ENCODE measurements at places on chromosomes 13 and 19. TPM values are rescaled to one million over a fixed set of nuclear protein-coding genes. Genes with fewer than 3 reads are reported as not detected.

DNA sequence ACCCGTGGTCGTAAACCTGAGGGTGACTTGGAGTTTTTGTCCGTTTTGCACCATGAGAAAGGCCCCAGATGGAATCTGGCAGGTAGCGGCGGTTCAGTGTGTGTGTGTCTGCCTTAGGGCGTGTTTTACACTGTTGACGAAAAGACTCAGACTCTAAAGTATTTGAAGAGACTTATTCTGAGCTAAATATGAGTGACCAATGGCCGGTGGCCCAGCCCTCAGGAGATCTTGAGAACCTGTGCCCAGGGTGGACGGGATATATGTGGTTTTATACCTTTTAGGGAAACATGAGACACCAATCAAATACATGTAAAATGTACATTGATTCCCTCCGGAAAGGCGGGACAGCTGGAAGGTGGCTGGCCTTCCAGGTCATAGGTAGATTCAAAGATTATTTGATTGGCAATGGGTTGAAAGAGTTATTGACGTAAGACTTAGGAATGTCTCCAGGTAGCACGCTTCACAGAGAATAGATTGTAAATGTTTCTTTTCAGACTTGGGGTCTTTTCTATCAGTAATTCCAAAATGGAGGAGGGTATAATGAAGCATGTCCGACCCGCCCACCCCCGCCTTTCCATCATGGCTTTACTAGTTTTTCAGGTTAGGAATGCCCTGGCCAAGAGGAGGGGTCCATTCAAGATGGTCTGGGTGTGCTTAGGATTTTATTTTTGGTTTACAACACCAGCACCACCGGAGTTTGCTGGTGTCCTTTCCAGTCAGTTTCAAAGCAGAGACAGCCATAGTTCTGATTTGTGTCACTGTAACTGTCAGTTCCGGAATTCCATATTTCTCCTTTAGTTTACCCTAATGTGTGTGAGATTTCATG lies 1.0 kb upstream of the ZNF529 start:
- DNase-seq, result peak; percentile 1

DNA sequence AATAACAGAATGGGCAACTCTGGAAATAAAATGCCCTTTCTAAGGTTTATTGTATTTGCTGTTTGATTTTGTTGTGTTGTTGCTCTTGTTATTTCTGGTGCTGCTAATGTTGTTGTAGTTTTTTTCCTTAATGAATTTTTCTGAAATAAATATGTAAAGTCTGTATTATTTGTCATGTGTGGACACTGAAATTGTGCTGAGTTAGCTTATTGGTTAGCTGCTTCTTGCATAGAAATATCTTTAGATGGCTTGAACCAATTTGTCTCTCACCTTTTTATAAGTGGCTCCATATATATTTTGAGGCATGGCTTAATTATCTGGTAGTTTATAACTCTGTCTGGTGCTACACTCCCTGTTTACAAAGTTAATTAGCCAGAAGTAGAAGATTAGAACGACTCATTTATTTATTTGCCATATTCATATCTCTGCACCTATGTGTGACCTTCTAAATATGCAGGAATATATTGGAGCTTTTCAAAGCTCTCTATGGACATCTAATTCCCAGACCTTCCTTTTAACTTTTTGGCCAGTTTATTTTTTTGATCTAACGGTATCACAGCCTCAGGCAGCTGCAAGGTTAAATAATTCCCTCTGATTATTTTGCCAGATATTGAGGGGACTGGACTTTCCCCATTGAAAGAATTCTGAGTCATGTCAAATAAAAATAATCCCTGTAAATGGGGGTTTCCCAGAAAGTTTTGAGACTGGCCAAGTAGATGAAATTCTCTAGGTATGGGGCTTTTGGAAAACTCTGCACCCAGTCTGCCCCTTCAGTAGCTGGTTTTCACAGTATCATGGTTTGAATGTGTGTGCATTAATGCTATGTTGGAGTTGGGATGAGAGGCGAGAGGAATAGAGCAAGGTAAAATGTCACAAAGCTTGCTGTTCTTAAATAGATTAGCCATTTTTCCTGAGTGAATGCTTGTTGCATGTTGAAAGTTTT lies 1331.7 kb upstream of the MIR17HG start:
- DNase-seq, result no peak

GRCh38 chr19:9054207-9054606 lies 32.7 kb upstream of the OR1M1 start:
- no peak for DNase-seq

DNA sequence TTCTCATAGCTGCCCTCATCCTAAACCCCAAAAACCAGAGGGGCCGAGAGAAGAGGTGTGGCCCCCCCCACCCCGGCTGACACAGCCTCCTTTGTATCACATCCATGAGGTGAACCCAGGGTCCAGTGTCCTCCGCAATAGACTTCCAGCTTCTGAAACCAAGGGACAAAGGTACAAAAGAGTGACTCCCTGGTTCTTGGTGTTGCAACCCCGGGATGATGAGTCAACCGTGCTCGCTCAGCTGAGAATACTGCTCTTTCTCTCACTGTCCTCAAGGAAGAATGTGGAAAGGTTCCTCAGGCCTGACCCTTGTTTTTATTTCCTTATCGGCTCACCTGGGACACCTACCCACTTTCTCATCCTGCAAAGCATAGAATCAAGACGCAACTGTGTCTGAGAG lies 5.5 kb downstream of the SLC15A1 start:
- DNase-seq, result no peak

GRCh38 chr13:27973961-27974662 lies 5.0 kb upstream of the CDX2 start:
- no peak for DNase-seq

Gene SIGLEC9
- 1.1 TPM for polyA plus RNA-seq

Gene LAIR2
- polyA plus RNA-seq, result not detected

DNA sequence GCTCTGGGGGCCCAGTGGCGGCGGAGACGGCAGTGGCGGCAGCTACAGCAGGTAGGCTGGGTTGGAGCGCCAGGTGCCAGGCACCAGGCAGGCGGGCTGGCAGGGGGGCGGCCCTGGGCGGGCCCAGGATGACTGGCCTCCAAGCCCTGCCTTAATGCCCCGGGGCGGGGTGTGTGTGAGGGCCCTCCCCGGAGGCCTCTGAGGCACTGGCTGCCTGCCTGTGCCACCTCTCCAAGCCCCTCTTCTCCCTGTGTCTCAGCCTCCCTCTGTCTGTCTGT lies at the start of gene KLK11:
KLK11 (minus strand) TSS at position 63 of the 278 bp plus-strand sequence. CDS start 985 bp downstream, outside the sequence.
- no peak for DNase-seq

GRCh38 chr13:78658630-78659449 lies at the start of gene OBI1:
Gene OBI1 (minus strand): TSS chr13:78659155. CDS start chr13:78659120, 35 bp downstream.
- peak; percentile 93 for DNase-seq

DNA sequence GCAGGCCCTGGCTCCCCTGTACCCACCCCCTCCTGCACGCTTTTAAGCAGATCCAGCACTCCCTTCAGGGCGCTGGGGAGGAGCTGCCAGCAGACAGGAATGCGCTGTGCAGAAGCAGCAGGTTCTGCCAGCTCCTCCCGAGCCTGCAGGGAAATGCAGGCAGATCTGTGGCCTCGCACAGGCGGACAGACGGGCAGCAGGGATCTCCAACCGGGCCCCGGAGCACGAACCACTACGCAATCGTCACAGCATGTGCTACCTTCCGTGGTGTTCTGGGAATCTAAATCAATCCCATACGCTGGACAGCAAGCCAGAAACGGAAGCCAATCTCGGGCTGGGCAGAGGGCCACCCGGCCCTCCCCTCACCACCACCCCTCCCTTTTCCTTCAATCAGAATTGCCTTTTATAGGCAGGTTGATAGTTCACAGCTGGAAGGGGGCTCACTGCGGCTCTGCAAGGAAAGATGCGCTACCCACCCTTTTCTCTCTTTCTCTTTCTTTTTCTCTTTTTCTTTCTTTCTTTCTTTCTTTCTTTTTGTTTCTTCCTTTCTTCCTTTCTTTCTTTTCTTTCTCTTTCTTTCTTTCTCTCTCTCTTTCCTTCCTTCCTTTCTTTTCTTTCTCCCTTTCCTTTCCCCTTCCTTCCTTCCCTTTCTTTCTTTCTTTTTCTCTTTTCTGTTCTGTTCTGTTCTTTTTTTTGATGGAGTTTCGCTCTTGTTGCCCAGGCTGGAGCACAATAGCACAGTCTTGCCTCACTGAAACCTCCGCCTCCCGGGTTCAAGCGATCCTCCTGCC lies 99.9 kb downstream of the GNG7 start:
- peak; percentile 83 for DNase-seq

Gene OR4F17
- polyA plus RNA-seq, result not detected

Gene PLPPR2
- 12.7 TPM for polyA plus RNA-seq

DNA sequence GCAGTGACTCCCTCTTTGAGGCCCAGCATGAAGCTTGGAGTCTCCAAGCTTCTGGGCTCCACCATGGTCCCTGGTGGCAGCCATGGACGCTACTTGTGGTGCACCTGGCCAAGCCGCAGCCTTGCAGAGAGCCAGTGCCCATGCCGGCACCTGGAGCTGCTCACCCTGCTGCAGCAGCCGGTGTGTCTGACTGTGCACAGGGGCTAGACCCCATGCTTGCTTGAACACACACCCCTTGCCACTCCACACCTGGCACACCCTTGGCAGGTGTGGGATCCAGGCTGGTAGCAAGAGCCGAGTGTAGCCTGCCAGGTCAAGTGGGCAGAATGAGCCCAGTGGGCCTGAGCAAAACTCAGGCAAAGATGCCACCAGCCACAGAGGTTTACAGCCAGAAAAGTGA lies 18.6 kb upstream of the MLLT1 start:
- DNase-seq, result no peak

Gene ZNF613
- 5.5 TPM for polyA plus RNA-seq

DNA sequence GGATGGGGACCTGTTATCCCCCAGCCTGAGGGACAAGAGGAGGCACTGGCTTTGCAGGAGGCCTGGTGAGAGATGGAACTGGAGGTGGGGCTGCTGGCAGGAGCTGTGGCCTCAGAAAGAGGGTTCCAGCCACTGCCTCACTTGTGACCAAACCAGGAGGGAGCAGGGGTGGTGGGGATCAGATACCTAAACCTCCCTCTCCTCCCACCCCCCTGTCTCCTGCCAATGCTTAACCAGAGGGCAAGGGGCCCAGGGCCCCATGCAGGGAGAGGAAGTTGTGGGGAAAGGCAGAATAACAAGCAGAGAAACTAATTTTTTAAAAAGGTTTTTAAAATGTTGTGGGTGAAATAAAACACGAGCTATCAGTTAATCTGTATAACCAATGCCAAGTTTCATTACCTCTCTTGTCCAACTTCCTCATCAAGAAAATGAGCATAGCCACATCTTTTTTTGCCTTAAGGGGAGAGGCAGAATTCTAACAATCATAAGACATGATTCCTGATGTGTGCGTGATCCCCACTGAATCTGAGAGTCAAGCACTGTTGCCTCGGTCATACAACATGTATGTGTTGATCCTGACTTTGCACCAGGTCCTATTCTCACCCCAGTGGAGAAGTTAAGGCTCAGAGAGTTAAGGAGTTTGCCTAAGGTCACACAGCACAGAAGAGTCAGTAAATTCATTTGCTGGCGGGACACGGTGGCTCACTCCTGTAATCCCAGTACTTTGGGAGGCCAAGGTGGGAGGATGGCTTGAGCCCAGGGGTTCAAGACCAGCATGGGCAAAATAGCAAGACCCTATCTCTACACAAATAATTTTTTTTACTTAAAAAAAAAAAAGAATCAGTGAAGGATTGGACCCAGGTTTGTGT lies 12.9 kb downstream of the FXYD5 start:
- DNase-seq, result no peak

Gene INSR
- polyA plus RNA-seq, result 19.0 TPM

DNA sequence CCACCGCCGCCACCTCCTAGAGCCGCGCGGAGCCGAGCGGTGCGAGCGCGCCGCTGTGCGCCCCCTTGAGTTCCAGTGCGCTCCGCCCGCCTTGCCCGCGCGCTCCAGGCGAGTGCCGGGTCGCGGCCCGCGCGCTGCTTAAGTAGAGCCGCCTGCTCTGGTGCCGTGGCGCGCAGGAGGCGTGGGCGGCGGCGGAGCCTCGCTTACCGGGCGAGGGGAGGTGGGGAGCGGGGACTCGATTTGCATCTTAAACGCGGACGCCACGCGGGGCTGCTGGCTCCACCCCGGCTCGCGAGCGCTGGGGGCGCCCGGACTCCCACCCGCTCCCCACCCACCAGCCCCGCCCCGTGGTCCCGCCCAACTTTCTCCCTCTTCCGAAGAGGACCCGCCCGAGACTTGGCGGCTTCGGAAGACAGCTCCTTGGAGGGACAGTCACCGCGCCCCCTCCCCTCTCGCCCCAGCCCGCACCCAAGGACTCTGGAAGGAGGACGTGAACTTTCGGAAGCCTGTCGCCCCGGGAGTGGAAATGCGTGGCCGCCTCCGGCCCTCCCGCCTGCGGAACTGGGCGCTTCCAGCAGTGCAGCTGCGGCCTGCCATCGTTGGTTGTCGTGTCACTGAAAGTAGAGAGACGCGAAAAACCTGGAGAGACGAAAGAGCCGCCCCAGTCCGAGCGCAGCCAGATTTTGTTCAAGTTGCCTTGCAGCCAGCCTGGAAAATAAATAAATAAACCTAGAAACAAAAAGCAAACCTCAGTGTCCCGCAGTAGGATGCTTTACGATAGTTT lies at the start of gene KCTD12:
KCTD12 (minus strand) TSS at position 114 of the 784 bp plus-strand sequence. CDS start 257 bp downstream, outside the sequence.
- DNase-seq, result peak; percentile 95

GRCh38 chr13:48944221-48944620 lies 31.5 kb upstream of the FNDC3A start:
- no peak for DNase-seq

DNA sequence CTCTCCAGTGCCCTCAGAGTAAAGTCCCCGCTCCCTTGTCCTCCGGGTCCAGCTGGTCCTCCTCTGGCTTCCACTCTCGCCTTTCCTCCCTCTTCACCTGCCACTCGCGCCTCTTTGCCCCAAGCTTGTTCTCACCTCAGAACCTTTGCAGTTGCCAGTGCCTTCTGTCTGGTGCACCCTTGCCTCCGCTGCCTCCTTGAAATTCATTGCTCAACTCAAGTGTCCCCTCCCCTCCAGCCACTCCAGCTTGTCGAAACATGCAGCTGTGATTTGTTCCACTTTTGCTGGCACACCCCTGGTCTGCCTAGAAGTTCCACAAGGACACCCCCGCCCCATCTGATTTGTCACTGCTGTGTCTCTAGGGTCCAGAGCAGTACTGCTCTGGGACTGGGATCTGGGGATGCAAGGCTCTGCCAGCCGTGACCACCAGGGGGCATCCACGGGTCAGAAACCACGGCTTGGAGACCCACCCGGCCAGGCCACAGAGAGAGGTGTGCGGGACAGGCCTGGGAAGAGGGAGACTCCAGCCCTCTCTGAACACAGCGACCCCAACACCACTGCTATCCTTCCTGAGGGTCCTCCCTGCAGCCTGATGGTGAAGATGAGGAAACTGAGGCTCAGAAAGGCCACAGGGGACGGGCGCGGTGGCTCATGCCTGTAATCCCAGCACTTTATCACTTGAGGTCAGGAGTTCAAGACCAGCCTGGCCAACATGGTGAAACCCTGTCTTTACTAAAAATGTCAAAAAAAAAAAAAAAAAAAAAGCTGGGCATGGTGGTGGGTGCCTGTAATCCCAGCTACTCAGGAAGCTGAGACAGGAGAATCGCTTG lies 49.9 kb downstream of the AP1M1 start:
- peak; percentile 82 for DNase-seq

Gene ZNF888
- polyA plus RNA-seq, result 3.2 TPM
